ENCODE measurements at places on chromosomes 6 and 20.

GRCh38 chr20:14235355-14235754, 102.1 kb downstream of the FLRT3 start:
- no peak for DNase-seq

DNA sequence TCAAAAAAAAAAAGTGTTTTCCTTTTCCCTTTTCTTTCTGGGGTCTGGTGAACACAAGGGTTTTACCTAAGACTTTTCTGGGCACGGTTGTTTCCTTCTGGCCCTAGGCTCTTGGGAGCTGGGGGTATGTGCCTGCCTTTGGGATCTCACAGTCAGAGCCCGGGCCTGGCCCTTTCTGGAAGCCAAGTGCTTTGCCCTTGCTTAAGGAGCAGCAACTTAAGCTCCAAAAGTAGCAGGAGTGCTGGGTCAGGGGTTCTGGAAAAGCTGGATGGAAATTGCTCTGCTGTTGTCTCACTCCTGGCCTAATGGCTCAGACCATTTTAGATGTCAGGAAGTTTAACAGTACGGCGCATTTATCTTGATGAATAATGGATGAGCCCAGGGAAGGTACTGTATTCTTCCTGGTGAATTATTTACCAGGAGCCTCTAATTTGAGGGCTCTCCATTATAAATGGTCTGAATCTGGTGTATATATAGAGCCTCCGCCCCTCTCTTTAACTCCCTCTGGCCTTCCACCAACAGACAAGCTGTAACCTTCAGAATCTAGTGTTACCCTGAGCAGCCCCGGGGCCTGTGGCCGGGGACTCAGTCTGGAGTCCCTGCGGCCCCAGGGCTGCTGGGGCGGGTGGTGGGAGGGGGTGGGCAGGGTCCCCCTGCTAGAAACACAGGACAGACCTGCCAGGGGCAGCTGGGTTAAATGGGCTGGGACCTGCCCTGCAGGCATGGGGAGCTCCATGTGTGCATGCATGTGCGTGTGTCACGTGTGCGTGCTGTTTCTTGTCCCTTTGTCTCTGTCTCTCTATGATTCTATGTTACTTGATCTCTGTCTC, 37.5 kb downstream of the PTK7 start:
- DNase-seq: no peak

GRCh38 chr6:56144538-56145324, 102.6 kb downstream of the COL21A1 start:
- no peak for DNase-seq

DNA sequence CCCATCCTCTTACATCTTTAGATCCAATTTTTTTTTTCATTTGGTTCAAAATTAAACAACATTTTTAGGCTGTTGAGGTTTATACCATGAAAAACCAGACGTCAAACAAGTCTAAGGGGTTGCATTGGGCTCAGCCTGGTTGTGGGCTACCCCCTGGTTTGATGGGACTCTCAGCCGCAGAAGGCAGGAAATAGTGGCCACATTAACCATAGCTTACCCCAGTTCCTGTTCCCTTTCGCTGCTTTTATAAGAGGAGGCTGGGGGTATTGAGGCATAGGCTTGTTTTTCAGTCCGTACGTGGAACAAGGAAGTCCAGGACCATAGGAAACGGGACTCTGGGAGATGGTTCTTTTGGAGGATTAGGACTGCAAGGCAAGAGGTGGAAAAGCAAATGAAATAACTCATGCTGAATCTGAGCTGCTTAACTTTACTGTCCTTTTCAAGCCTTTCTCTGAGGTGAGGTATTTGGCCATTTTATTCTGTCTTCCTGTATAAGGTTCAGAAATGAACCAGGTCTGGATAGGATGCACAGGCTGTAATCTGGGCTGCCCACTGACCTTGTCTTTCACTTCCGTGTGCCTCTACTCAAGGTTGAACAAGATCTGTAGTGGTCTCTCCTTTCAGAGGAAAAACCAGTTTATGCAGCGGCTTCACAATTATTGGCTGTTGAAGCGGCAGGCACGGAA, 7.7 kb downstream of the BRPF3 start:
- DNase-seq: peak; percentile 31

DNA sequence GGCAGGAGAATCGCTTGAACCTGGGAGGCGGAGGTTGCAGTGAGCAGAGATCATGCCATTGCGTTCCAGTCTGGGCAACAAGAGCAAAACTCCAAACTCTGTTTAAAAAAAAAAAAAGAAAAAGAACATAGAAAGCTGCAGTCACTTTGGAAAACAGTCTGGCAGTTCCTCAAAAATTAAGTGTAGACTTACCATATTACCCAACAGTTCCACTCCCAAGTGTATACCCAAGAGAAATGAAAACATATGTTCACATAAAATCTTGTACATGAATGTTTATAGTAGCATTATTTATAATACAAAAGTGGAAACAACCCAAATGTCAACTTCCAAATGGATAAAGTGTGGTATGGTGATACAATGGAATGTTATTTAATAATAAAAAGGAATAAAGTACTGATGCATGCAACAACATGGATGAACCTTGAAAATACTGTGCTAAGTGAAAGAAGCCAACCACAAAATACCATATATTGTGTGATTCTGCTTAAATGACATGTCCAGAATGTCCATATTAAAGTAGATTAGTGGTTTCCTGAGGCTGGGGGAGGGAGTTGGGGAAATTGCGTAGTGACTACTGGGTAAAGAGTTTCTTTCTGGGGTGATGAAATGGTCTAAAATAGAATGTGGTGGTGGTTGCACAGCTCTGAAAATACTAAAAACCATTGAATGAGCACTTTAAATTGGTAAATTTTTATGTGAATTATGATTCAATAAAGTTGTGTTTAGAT, 62.9 kb downstream of the SUN5 start:
- no peak for DNase-seq

DNA sequence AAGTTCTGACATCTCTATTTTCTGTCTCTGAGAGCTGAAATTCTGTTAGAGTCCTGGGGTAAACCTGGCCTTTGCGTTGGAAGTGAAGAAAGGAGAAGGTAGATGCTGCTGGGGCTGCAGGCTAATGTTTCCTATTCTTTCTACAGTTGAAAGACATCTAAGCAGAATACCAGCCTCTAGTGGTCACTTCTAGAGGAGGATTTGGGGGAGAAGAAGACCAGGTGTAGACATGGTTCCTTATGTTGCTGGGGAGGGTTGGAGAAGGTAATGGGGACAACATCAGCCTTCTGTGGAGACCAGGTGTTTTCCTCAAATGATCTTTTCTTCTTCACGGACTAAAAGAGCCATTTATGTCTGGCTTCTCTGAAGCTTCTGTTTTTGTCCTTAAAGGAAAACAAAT, 62.6 kb downstream of the BTBD3 start:
- DNase-seq: no peak

GRCh38 chr20:20130399-20130798, 78.1 kb downstream of the CFAP61 start:
- DNase-seq: no peak

GRCh38 chr20:46148313-46149208, 30.4 kb downstream of the CD40 start:
- no peak for DNase-seq

- DNase-seq: no peak
Observed at GRCh38 chr6:87879132-87879861, 168.3 kb upstream of the SPACA1 start.

DNA sequence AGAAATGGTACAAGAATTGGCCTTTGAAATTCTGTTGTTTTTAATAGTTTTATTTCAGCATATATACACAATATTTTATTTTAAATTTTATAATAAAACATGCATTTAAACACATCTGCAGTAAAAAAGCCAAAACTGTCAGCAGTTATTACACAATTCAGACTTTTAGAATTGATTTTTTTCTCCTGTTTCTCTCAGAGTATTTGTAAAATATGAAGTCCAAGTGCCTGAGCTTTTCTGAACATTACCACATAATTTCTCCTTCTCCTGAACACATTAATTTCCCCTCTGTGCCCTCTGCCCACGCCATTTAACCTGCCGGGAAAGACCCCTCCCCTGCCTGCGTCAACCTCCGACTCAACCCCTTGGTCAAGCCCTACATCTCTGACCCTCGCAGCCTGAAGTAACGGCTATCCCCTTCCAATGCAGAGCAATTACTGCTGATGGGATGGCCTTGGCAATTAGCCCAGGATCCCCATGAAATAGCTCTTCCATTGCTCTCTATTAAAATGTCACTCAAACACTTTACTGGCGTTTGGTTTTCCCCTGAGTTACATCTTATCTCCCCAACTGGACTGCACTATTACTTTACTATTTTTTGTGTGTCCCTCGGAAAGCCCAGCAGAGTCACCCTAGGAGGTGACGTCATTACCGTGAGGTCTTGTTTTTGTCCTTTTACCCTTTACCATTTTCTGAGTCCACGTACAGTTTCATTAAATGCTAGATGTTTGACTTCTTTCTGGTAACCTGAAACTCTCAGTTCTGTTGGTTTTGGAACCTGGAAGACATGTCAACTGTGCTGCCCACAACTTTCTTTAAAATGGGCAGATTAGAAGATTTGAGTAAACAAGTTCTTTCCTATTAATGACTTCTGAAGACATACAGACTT, 146.7 kb upstream of the TAB2 start:
- DNase-seq: no peak

DNA sequence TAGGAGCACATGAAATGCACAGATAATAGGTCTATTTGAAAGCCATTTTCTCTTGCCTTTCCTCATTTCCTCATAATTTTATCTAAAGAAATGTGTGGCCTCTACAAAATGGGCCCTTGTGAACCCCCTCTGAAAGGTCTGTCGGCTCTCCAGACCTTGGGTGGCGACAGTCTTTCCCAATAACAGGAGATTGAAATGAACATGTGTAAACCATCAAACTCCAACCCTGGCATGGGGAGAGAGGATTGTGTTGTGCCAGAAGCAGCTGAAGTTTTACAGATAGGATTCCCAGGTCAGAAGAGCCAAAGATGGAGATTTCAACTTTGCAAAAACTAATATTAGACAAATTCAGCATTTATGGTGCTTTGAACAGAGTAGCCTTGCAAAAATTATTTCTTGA, 277.1 kb upstream of the ECI2 start:
- DNase-seq: no peak

GRCh38 chr6:160088069-160088783, 33.4 kb upstream of the SLC22A1 start:
- no peak for DNase-seq

GRCh38 chr6:159692303-159693127, 526 bp downstream of the SOD2 start:
- peak; percentile 57 for DNase-seq

- DNase-seq: no peak
Observed at GRCh38 chr6:150883521-150883920, 18.0 kb downstream of the MTHFD1L start.

DNA sequence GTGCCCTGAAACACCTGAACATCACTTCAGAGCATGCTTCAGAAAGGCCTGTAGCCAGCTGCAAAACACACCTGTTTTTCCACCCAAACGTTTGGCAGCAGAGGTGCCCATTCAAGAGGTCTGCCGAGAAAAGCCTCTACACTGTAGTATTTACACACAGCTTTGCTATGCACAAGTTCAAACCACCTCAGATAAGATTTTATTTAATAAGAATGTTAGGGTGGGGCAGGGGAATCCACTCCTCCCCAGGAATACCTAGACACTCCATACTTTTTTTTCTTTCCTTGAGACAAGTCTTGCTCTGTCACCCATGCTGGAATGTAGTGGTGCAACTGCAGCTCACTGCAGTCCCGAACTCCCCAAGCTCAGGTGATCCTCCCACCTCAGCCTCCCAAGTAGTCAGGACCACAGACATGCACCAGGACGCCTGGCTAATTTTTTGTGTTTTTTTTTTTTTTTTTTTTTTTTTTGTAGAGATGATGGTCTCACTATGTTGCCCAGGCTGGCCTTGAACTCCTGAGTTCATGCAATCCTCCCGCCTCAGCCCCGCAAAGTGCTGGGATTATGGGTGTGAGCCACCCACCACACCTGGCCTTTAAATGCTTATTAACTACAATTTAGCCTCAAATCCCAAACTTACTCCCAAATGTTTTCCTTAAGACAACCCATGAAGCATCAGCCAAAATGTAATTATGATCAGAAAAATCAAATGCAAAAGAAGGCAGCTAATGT, 9.7 kb downstream of the MRPL14 start:
- no peak for DNase-seq

DNA sequence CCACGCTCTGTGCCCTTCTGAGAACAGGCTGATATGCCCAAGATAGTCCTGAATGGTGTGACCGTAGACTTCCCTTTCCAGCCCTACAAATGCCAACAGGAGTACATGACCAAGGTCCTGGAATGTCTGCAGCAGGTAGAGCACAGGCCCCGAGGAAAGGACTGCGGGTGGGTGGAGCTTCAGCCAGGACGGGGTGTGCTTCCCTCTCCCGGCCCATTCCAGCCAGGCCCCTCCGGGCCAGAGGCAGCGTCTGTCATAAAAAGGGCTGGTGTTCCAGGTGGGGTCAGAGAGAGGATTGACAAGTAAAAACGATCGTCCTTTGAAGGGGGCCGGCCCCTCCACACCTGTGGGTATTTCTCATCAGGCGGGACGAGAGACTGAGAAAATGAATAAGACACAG, 1.3 kb downstream of the RTEL1 start:
- DNase-seq: no peak

GRCh38 chr20:63690003-63690897, 6.2 kb upstream of the TNFRSF6B start:
- DNase-seq: no peak

DNA sequence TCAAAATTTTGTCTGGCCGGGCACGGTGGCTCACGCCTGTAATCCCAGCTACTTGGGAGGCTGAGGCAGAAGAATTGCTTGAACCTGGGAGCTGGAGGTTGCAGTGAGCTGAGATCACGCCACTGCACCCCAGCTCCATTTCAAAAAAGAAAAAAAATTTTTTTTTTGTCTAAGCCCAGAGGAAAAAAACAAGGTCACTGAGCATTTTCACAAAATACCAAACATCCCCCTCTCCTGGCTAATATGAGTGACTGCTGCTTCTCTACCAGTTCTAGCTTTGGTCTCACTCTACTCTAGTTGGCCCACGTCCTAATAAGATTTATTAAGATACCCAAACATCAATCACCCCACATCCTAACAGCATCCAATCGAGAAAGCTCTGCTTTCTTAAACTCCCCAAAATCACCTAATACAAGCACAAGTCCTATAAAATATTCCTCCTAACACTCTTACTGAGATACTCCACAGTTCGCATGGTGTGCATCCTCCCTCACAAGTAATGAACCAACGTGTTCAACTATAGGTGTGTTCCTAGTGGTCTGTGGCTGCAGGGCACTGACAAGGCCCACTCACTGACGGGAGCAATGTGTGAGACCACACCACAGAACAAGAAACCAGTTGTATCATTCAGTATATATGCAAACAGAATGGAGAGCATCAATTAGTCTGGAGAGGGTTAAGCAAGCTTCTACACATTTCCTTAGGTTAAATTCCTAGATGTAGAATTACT, 64.2 kb downstream of the FKBP5 start:
- no peak for DNase-seq

DNA sequence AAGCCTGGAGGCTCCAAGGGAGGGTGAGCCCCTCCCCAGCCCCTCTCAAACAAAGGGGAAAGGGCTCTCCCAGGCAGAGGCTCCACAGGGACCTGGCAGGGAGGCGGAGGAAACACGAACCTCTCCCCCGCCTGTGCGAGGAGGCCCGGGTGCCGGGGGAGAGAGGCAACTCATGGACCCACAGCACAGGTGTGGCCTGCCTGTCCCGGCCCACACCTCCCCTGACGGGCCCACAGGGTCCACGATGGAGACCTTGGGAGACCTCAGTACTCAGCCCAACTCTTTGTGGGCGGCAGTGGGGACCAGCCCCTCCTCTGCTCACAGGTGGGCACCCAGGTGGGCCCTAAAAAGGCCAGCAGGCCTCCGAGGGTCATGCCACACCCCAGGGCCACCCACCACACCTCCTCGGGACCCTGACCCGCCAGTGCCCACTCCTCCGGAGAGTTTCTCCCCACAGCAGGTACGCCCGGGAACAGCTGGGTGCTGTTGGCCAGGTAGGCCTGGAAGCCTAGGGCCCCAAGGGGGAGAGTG, 12.2 kb downstream of the LAMA5 start:
- DNase-seq: no peak

All from activated CD8-positive, alpha-beta memory T cell treated with anti-CD3 and anti-CD28 coated beads, Interleukin-2, amount 50 U/mL, for 4 hours (primary cell).